ENCODE measurements at places on chromosomes 12 and 14.

DNA sequence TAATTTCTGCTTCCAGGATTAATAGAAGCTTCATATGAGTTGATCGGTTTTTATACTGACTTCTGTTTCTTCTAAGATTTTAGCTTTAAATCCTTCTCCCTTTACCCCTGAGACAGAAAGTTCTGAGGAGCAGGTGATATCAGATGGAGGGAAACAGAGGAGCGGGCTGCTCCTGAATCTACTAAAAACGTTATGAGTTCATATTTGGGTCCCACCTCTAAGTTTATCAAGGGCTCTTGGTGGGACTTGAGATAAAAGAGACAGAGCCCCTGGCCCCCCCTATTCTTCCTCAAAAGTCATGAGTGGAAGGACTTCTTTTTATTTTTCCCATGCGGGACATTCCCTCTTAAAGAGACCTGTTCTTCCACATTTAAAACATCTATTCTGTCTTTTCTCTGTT lies 23.8 kb downstream of the CLEC2A start:
- DNase-seq = no peak

GRCh38 chr14:29724991-29725390 lies 202.7 kb downstream of the PRKD1 start:
- DNase-seq = no peak

DNA sequence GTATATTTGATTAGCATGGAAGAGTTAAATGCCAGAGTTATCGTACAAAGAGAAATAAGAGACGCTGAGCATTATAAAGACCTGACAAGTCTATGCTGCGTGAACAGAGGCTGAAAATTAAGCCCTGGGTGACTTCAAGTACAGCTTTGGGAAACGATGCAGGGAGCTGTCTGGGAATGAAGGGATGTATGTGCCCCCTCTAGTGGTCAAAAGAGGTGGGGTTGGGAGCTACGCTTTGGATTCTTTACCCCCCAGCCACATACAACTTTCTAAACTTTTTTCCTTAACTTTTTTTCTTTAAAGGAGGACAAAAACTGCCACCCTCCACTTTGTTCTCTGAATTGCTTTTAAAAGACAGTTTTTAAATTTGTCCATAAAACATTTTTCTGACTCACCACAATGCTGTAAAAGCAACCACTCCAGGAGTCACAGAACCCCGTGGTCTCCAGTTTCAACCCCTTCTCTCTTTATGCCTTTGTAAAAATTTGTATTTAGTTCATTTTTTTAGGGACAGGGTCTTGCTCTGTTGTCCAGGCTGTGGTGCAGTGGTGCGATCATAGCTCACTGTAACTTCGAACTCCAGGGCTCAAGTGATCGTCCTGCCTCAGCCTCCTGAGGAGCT lies 59.4 kb downstream of the ZNF664 start:
- peak; percentile 6 for DNase-seq

DNA sequence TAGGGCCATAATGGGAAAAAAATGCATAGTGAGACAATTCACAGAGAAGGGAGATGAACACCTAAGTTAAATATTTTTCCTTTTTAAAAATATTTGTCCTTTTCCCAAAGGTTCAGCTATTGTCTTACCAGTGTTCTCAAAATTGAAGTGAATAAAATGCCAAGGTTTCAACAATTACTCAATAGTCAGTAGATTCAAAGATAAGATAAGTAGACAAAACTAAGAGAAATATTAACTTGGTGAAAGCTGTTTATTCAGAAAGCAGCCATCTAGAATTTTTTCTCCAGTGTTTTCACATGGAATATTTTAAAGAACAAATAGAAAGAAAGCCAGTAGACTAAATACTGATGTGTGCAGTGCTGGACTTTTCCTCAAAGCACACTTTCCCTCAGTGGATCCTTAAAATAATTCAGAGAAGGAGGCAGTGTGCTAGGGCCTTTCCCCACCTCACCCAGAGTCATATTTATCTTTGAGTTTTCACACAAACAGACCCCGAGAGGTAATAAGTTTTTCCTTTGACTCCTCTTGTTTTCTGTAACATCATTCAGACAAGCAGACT lies 144.5 kb upstream of the PLEKHG7 start:
- DNase-seq = no peak

GRCh38 chr12:52041695-52042123 lies 9.5 kb upstream of the NR4A1 start:
- no peak for DNase-seq

- DNase-seq = no peak
These were observed 74.4 kb upstream of the SYT1 start for GRCh38 chr12:78790148-78790547.

DNA sequence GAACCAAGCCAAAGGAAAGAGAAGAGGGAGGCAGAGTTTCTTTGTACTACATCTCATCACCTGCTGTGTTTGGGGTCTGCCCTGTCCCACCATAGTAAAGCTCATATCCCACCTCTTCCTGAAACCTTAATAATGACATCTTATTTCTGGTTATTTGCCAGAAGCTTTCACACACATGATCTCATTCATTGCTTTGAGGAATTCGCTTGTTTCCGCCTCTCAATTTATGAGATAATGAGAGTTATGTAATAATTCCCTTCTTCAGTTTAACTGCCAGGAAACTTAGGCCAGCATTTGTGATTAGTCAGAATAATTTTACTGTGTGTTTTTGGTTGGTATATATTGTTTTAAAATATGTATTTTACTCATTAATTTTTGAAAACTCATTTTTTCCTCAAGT lies 205.2 kb downstream of the CACNA1C start:
- DNase-seq = no peak

- peak; percentile 71 for DNase-seq
These were observed 15.4 kb upstream of the CARMIL3 start for GRCh38 chr14:24036169-24036962.

- DNase-seq = no peak
These were observed 8.5 kb upstream of the SOCS2 start for GRCh38 chr12:93563807-93564538.

- no peak for DNase-seq
These were observed 58.2 kb downstream of the CACNA1C start for GRCh38 chr12:2110849-2111566.

GRCh38 chr12:48924617-48925303 lies 532 bp downstream of the FKBP11 start:
- peak; percentile 9 for DNase-seq

DNA sequence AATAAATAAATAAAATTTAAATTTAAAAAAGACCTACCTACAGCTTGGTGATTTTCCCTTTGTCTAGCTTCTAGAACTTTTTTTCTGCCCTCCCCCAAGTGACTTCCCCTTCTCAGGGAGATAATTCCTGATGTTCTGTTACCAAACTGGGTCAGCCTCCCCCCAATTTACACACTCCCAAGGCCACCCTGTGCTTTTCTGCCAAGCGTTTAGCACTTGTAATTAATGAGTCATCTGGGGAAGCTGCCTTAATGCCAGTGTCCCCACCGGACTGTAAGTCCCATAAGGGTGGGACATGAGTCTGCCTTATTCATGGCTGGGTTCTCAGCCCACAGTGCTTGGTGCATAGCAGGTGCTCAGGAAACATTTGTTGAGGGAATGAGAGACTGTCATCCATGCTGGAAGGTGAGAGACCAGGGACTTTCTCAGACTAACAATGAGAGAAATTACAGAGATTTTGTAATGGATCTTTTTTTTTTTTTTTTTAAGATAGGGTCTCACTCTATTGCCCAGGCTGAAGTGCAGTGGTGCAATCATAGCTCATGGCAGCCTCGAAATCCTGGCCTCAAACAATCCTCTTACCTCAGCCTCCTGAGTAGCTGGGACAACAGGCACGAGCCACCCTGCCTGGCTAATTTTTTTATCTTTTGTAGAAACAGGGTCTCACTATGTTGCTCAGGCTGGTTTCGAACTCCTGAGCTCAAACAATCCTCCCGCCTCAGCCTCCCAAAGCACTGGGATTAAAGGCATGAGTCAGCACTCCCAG lies 106.8 kb downstream of the PHETA1 start:
- DNase-seq = no peak

DNA sequence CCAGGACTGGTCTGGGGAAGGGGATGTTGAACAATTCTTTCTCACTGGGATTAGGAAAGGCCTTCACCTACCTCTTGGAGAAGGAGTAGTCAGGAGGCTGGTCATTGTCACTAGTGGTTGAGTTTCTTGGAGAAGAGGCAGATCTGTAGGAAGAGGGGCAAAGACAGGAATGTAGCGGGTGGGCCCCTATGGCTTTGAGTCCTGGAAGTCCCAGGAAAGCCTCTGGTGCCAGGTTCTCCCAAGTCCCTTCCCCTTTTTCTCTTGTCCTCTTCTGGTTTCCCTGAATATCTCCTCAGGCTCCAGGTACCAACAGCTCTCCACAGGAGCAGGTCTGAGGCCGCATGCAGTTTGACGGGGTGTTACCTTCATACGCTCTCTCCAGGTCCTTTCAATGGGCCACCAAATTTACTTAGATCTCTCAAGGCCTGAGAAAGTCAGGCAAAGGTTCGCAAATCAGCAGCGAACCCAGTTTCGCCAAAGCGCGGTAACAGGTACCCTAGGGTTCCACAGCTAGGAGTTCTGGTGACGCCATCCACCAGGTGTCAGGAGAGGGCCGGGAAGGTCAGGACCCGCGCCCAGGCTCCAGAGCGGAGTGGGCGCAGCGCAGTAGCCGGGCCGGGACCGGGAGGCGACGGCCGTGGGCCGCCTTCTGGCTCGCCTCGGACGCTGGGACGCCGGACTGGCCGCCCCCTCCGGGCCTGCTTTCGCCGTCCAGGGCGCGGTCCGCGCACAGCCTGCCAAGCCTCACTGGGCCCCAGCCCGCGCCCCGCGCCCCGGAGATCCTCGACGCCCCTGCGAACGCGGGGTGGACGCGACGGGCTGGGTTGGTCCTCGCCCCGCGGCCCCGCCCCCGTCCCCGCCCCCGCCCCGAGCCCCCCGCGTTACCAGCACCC lies 795 bp downstream of the SMAGP start:
- no peak for DNase-seq

DNA sequence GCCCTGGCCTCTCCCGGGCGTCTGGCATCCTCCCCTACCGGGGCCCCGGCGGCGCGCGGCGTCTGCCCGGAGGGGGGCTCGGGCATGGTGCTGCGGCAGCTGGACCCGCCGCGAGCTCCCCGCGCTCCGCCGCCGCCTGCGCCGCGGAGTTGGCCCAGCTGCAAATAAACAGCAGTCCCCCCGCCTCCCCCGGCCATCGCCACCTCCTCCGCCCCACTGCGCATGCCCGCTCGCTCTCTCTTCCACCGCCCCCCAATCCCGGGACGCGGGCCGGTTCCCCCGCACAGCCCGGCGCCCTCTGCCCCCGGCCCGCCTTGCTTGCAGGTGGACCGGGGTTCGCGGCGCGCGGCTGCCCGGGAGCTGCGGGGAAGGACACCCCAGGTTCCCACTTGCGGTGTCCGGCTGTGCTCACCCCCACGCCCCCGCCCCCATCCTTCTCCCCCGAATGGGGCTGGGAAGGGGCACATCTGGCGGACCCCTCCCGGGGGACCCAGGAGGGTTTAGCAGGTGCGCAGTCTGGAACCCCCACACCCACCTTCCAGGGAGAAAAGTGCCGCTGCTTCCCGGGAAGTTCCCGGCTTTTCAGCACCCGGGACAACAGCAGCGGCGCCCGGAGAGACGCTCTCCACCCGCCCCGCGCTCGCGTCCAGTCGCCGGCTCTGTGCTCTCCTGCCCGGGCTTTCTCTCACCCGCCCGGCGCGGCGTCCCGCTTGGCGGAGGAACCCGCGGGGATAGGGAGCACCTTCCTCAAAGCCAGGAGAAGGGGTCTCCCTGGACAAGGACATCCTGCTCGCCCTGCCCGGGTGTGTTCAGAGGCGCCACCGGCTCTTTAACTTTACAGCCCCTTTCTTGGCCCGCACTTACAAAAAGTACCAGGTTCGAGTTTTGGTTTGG lies at the start of gene TMTC1:
Gene TMTC1 (minus strand): TSS at position 170 of the 894 bp plus-strand sequence. CDS start 191 bp downstream, outside the sequence.
- no peak for DNase-seq

GRCh38 chr12:53313996-53314395 lies 7.4 kb downstream of the AAAS start:
- DNase-seq = peak; percentile 27

GRCh38 chr14:54881761-54882401 lies 20.7 kb downstream of the GCH1 start:
- no peak for DNase-seq

DNA sequence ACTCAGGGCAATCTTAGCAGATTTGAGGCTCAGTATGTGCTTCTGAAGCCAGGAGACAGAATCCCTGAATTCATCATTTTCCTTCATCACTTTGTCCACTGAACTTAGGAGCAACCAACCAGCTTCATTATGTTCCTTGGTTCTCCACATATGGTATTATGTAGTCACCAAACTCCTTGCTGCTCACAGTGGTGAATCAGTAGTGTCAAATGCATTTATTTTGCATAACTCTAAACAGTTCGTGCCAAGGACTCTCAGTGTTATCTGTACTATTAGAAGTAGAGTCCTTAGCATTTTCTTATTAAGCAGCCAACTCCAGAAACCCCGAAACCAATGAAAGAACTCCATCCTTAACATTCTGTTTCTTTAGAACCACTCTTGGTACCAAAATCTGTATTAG lies 466.9 kb upstream of the RGS6 start:
- DNase-seq = no peak

DNA sequence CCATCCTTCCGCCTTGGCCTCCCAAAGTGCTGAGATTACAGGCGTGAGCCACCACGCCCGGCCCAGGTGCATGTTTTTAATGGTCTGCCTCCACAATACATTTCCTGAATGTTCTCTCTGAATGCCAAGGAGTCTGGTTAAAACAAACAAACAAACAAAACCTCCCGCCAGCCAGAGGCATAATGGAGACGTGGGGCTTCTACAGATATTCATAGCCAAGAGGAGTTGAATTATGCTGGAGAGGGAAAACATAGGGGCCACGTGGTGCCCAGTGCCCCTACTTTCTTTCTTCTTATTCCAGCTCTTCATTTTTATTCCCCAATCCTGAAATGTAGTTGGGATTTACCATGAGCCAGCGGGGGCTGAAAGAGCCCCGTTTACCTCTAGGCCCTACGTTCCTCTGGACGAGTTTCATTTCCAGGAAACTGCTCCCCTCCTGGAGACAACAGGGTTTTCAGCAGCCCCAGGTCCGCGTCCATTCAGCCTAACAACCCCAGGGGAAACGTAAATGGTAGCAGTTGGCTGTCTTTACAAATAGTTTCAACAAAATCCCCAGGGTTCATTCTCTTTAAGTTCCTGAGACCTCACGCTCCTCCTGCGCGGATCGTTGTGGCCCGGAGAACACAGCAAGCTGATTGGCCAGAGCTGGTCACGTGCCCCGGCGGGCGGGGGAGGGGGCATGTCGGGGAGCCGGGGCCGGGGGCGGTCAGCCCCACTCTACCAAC lies 108.5 kb upstream of the ESRRB start:
- DNase-seq = no peak

GRCh38 chr12:15928870-15929571 lies 17.9 kb downstream of the DERA start:
- no peak for DNase-seq

GRCh38 chr12:54005853-54006558 lies 2.8 kb upstream of the HOXC8 start:
- DNase-seq = peak; percentile 64

- DNase-seq = no peak
These were observed 69.7 kb downstream of the SLC24A4 start for GRCh38 chr14:92392711-92393110.

GRCh38 chr12:96980991-96981414 lies 73.9 kb downstream of the NEDD1 start:
- DNase-seq = no peak

- no peak for DNase-seq
These were observed 61.1 kb upstream of the C12orf71 start for GRCh38 chr12:27143256-27144069.

- DNase-seq = no peak
These were observed 87.2 kb downstream of the SPRING1 start for GRCh38 chr12:116650585-116651087.
